ENCODE measurements at places on chromosomes 5 and 9. TPM values are rescaled to one million over a fixed set of nuclear protein-coding genes. Genes with fewer than 3 reads are reported as not detected.
A peak's percentile ranks its signal among the peaks of the same experiment; 100 is the strongest.

GRCh38 chr9:112844771-112845542 is 45.7 kb downstream of the SLC46A2 start:
- peak; percentile 83 for DNase-seq

DNA sequence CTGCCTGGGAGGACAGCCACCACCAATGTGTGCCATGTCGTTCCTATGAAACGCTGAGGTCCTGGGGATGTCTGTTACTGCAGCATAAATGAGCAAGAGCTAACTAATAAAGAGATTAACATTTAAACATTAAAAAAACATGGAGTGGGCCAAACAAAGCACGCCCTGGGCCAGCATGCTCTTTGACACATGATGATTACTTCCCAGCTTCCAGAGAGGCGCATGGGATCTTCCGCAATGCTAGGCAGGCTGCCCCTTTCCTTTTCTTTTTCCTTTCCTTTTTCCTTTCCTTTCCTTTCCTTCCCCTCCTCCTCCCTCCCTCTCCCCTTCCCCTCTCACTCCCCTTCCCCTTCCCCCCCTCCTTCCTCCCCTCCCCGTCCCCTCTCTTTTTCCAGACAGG is 10.6 kb upstream of the TENT4A start:
- DNase-seq = no peak

WNT8A gene
- not detected for polyA plus RNA-seq

- DNase-seq = peak; percentile 74
These were observed 524.2 kb upstream of the DAB2 start for GRCh38 chr5:39948867-39949468.

DNA sequence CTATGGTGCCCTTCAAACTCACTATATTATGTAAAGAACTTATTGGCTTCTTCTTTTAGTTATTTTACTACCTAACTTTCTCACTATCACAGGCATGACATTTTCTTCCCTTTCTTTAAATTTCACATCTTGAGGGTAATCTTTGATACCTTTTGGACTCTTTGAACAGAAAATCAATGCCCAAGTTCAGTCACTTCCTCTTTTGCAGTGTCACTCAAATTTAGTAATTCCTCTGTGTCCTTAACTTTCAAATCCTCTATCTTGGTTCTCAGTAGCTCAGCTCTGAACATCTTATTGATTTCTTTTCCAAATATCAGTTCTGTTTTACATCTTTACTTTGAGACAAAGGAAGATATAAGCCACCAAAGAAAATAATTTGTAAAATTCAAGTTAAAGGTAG is 25.5 kb downstream of the CNTLN start:
- no peak for DNase-seq

SLC25A48 gene
- 1.7 TPM for polyA plus RNA-seq

GRCh38 chr9:127452691-127453090 is 1.4 kb downstream of the LRSAM1 start:
- peak; percentile 21 for DNase-seq

- DNase-seq = no peak
These were observed 406.9 kb upstream of the ACTBL2 start for GRCh38 chr5:57889558-57889957.

DNA sequence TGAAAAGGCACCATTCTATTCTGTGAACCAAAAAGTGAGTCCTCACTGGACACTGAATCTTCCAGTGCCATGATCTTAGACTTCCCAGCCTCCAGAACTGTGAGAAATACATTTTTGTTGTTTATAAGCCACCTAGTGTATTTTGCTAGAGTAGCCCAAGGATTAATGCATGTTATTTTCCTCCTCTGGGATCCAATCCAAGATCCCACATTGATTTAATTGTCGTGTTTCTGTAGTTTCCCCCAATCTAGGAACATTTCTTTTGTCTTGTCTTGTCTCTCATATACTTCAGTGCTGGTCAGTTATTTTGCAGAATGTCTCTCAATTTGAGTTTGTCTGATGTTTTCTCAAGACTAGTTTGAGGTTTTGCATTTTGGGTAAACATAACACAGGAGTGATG is 36.4 kb downstream of the GDNF start:
- DNase-seq = no peak

GRCh38 chr5:32394981-32395380 is 49.6 kb downstream of the ZFR start:
- DNase-seq = no peak

TNFSF8 gene
- 7.1 TPM for polyA plus RNA-seq

GRCh38 chr9:130899051-130899748 is 2.6 kb upstream of the QRFP start:
- DNase-seq = peak; percentile 66

SLC45A2 gene
- polyA plus RNA-seq = 0.08 TPM

DNA sequence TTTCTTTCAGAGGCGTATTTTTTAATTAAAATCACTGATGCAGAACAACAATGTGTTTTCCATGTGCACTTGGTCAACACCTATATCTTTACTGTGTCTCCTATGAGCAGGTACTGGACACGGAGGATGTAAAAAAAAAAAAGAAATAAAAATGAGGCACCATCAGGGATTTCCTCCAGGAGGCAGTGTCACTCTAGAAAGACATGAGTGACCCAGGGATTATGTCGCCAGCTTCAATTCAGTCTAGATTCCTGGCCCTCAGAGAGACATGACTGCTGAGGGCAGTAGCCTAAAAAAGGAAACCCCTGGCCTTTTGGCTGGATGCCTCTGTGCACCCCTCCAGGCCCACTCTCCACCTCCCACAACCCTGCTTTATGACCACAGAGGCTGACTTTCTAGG is 18.3 kb upstream of the IL33 start:
- no peak for DNase-seq

DAPK1 gene
- 214 TPM for polyA plus RNA-seq

- DNase-seq = no peak
These were observed 188.8 kb downstream of the COMMD10 start for GRCh38 chr5:116273448-116274242.

F12 gene
- polyA plus RNA-seq = 0.20 TPM

DNA sequence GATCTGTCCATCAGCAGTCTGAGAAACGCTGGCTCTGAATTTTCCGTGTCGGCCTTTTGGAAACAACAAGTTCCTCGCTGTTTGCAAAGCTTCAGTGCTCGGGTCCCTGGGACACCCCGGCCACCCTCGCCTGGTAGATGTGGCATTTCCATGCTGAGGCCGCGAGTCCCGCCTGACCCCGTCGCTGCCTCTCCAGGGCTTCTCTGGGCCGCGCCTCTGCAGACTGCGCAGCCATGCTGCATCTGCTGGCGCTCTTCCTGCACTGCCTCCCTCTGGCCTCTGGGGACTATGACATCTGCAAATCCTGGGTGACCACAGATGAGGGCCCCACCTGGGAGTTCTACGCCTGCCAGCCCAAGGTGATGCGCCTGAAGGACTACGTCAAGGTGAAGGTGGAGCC is 4.7 kb downstream of the NTNG2 start:
- DNase-seq = no peak

GRCh38 chr5:22354956-22355355 is 498.2 kb downstream of the CDH12 start:
- no peak for DNase-seq

- DNase-seq = no peak
These were observed 30.2 kb downstream of the SLC46A2 start for GRCh38 chr9:112860451-112860850.

Data from left lung (tissue), 14 donors.